Cardiac septum (tissue), 1 donor: ENCODE measurements at places on chromosomes 6 and 20. TPM values are rescaled to one million over a fixed set of nuclear protein-coding genes. Genes with fewer than 3 reads are reported as not detected.
A peak's percentile ranks its signal among the peaks of the same experiment; 100 is the strongest.

KCNQ2 gene
- total RNA-seq, result 0.86 TPM

TCF21 gene
- 2.0 TPM for total RNA-seq

DNA sequence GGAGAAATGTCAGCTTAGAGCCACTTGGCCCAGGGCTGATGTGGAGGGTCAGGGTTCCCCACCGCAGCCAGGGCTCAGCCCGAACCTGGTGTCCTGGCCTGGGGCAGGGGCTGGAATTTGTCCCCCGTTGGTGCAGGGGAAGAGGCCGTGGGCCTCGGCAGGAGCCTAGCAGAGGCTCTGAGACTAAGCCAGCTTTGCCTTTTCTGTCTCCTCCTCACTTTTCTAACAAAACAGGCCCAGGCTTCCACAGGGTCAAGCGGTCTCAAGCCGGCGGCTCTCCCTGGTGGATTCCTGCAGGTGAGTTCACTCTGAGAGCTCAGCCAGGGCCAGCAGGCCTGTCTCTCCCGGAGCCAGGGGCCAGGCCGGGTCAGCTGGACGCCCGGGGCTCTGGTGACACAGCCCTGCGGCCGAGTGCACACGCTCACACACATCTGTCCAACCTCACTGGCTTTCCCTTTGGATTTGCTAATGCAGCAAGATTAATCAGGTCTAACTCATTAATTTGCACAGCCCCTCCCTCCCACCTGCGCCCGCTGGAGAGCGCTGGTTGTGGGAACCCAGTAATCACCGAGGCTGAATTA lies 2.9 kb upstream of the CHRNA4 start:
- DNase-seq, result no peak

OR12D3 gene
- not detected for total RNA-seq

PRDM13 gene
- total RNA-seq, result not detected

GRCh38 chr20:58389968-58390658 lies 1.1 kb downstream of the VAPB start:
- no peak for DNase-seq

VGLL2 gene
- 38.1 TPM for total RNA-seq

SLC2A10 gene
- total RNA-seq, result 2.7 TPM

- DNase-seq, result no peak
Observed at GRCh38 chr6:25217302-25217701, 61.9 kb upstream of the CARMIL1 start.

GRCh38 chr6:29651413-29652197 lies 5.3 kb upstream of the MOG start:
- no peak for DNase-seq

DNA sequence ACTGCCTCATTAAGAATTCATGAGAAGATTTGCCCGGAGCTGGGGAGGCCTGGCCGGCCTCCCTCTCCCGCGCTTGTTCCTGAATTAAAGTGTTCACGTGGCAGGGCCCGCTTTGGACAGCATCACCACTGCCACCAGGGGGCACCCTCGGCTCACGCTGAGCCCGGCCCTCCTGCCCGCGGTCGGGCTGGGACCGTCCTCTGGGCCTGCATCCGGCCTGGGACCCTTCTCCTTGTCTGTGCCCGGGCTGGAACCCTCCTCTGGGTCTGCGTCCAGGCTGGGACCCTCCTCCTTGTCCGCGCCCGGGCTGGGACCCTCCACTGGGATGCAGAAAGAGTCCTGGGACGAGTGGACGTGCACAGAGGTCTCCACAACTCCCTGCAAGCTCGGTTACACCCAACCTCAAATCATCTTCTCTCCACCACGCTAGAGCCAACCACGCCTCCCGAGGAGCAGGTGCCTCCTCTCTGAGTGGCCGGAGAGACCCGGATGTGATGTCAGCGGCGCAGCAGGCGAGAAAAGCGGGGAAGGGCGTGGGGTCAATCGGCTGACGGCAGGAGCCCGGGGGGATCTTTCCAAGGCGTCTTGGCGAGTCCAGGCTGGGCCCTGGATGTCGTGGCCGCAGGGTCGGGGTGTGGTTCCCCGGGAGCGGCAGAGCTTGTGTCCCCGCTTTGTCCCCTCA lies 50.9 kb upstream of the DACT2 start:
- no peak for DNase-seq

DNA sequence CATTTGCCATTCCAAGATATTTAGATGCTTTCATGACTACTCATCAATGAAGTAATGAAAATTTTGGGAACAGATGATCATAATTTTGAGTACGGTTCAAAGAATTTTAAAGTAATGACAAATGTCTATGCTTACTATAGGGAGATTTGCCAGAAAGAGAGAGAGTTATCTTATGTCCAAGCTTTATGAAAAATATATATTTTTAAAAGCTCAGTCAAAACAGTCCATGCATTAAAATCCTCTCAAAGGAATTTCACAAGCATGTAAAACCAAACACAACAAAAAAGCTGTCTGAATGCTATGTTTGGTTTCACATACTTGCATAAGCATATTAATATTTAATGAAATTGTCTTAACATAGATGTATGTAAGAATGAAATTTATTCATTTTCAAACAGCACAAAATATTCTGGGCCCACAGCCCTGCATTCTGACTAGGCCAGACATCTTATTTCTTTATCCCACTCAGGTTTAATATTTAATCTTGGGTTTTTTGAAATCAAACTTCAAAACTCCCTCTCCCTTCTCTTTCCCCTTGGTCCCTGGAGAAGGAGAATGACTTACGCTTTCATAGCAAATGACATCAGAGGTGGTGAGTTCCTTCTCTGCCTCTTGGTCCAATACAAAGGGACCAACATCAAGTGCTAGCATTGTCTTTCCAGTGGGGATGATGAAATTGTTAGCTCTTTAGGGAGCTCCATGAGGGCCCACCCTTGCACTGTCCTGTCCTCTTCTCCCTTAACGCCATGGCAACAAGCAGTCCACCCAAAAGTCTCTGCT lies 94.2 kb downstream of the ADAT2 start:
- no peak for DNase-seq

RHAG gene
- total RNA-seq, result not detected

GRCh38 chr6:5180636-5181035 lies 80.1 kb downstream of the LYRM4 start:
- DNase-seq, result no peak

GRCh38 chr20:7772371-7772770 lies 167.9 kb downstream of the HAO1 start:
- no peak for DNase-seq

GRCh38 chr6:26017632-26017966 lies 55.0 kb downstream of the TRIM38 start:
- DNase-seq, result peak; percentile 81

LY86 gene
- total RNA-seq, result 1.9 TPM

DNA sequence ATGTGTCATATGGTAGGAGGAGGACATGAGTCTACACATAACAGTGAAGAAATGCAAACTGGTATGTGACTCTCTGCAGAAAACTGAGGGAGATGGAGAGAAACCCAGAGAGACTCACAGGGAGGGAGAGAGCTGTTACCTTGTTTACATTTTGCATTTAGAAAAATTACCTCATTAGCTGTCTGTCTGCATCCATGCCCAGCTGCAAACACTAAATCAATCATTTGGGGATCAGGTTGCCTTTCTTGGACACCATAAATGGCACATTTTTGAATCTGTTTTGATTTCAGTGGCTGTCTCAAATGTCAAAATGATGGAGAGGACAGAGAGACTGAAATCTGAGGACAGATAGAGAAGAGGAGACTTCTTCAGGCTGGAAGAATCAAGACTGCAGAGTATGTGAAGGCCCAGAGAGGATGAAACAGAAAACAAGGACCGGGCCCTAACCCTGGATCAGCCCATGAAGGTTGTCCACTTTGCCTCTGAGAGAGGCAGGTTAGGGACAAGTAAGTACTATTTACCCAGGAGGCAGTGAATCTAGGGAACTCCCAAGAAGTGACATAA lies 92.2 kb downstream of the UNC5CL start:
- DNase-seq, result no peak

ANGPT4 gene
- not detected for total RNA-seq
